ENCODE measurements at places on chromosomes 12 and 14. TPM values are rescaled to one million over a fixed set of nuclear protein-coding genes. Genes with fewer than 3 reads are reported as not detected.

DNA sequence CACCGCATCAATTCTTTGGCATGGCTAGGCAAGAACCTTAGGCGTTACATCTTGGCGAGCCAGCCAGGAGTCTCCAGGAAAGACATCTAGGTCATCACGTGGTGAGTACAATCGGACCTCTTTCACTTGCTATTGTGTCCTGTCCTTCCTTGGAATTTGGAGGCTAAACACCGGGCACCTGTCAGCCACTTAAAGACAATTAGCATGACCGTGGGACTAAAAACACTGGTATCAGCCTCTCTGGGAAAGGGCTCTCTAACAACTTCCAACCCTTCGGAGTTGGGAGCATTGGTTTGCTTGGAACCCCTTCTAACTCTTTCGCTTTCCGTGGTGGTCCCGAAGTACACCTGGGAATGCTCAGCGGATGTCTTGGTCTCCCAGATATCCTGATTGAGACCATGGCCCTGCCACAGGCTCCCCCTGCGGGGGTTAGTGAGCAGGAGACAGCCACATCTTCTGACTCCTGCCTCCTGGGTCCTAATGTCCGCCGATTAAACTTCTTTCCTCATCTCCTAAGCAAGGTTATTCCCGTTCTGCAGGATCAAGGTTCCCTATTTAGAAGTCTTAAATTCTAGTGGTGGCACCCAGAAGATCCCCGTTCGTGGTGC lies 971.7 kb downstream of the FSCB start:
- no peak for DNase-seq

DNA sequence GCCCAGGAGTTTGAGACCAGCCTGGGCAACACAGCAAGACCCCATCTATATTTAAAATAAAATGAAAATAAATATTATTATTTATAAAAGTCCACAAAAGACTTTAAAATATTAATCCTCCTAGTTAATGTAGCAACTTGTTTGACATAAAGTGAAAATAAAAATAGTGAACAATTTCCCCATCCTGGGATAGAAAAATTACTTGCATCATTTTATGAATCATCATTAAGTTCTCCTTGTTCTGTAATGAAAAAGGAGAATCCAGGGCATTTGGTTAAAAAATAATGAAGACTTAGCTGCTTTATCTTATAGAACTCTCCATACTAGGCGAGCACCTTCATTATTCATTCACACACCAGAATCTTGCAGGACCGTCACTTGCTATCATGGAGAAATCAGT lies 66.1 kb downstream of the ELK3 start:
- no peak for DNase-seq

DNA sequence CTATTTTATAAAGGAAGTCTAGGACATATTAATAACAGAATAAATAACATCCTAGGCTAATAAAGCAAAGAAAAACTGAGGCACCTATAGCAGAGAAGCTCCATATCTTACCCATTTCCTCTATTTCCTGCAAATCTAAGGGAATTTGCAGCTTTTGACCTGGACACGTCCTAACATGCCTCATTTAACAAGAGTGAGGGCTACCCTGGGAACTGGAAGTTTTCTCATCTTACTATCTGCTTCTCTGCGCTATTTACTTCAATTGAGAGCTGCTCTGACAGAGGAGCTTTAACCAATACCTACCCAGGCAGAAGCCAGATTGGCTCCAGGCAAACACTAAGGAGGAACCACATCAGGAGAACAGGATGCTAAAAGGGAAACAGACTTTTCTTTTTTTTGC lies 5.7 kb downstream of the YBX3 start:
- peak; percentile 12 for DNase-seq

DNA sequence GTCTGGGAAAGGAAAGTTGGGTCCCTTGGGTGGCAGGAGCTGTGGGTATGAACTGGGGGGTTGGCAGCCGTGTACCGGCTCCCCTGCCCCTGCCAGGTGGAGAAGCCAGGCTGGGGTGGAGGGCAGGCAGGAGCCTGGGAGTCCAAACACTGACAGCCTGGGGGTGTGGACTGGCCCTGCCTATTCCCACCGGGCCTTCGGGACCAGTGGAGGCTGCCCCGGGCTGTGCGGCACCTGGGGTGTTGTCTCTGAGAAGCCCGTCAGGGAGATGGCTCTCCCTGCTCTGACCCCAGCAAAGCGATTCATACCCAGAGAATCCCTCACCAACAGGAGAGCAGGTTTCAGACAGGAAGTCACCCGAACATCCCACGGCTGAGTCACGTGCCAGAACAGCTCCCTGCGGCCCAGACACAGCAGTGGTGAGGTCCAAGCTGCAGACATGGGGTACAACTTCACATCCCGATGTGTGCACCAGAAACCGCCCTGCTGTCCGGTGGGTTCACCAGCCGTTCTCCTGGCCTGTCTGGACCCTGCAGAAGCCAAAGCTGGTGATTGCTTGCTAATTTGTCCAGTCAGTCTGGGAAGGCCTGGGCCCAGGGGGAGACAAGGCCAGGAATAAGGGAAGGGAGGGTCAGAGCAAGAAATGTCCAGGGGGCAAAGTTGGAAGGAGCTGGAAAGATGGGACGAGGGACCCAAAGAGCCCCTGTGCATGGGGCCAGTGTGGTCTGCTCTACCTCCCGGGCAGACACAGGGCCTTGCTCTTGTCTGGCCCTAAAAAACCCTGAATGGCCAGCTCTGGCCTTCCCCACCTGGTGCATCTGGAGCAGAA lies 2.1 kb upstream of the GPR132 start:
- no peak for DNase-seq

GRCh38 chr12:10873378-10873777 lies 10.7 kb downstream of the PRH1 start:
- DNase-seq, result peak; percentile 30

- DNase-seq, result peak; percentile 36
Observed at GRCh38 chr14:70192915-70193314, 4.2 kb upstream of the SLC8A3 start.

DNA sequence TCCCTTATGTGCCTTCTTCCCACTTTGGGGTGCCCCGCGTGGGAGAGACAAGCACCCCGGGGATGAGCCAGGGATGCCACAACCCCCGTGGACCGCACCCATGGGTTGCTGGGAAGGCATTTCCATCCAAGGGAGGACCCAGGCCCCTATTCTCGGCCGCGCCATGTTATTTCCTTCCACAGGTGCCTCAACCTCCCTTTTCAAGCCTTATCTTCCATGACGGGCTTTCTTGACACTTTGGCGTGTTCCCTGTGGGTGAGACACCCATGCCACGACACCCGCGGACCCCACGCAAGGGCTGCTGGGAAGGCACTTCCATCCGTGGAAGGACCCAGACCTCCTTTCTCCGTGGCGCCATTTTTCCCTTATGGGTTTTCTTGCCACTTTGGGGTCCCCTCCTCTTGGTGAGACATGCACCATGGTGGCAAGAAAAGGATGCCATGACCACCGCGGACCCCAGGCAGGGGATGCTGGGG lies 269.2 kb downstream of the ALG10 start:
- DNase-seq, result no peak

- DNase-seq, result no peak
Observed at GRCh38 chr14:20742132-20742531, 3.6 kb upstream of the EDDM3A start.

The GAPDH gene
- polyA plus RNA-seq, result 6,140 TPM

DNA sequence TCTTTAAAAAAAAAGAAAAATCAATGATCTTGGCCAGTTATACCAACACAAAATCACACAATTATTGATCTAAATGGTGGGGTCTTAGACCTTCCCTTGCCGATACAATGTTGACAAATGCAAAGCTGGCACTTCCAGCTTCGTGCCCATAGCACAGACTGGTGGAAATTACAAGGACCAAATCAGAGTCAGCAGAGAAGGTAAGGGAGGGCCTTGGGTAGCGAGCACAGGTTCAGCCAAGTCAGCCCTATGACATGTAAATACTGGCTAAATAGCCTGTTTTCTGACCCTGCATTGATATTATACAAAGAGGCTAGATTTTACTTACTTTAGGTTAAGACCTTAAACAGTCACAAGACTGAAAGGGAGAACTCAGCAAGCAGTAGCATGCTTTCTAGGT lies 30.3 kb upstream of the WDR89 start:
- DNase-seq, result no peak

DNA sequence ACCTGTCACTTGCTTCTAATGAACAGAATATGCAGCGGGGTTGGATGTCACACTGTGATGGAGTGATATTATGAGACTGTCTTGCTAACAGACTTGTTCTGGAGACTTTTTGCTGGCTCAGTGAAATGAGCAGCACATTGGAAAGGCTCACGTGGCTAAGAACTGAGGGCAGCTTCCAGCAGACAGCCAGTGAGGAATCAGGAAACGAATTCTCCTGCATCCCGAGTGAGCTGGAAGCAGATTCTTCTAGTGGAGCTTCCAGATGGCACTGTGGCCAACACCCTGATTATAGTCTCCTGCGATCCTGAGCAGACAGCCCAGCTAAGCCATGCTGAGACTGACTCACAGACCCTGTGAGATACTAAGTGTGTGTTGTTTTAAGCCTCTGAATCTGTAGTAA lies 16.1 kb upstream of the TSPAN9 start:
- no peak for DNase-seq

GRCh38 chr12:52892974-52893373 lies 11.9 kb downstream of the KRT8 start:
- DNase-seq, result no peak

- DNase-seq, result no peak
Observed at GRCh38 chr14:100096656-100097055, 31.4 kb downstream of the EVL start.

- no peak for DNase-seq
Observed at GRCh38 chr12:83505586-83505985, 818.9 kb downstream of the TMTC2 start.

GRCh38 chr14:87877877-87878276 lies 115.1 kb downstream of the GALC start:
- no peak for DNase-seq

The EIF2B2 gene
- polyA plus RNA-seq, result 36.4 TPM

DNA sequence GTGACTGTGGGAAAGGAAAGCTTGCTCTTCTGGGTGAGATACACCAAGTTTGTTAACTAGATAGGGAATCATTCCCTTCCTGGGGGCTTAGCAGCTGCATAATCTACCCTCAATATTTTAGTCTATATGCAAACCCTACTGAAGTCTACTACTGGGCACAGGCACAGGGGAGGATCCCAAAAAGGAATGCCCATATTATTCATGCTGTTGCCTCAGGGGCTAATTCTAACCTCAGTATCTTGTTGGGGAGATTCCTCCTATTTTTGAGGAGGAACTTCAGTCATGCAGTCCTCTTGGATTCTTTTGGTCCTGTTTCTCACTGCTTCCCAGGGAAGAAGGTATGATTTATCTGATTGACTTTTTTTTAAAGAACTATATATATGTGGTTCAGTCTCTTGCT lies 58.9 kb upstream of the ANKS1B start:
- no peak for DNase-seq

DNA sequence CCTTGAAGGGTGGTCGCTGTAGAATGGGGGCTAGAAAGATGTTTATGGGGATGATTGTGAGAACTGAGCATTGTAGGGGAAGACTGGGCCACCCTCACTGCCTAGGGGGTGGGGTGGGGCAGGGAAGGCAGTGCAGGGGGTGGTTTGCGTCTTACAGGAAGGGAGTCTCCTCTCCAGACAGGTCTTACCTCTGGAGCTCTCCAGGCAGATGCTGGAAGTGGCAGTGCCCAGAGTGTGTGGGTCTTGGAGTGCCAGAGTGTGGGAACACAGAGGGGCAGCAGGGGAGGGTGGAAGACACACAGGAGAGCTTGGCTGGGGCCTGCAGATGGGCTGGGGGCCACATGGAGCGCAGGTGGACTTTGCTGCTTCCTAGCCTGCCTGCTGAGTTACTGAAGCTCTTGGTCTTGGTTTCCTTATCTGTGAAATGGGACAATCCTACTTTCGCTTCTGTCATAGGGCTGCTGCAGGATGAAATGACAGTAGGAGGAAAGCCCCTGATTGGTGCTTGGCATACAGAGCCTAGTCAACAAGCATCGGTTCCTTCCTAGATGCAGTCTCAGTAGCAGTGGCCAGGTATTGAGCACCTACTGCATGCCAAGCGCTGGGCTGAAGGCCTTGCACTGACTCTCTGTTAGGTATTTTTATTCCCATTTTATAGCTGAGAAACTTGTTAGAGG lies 118.3 kb downstream of the SLC25A47 start:
- DNase-seq, result no peak

- DNase-seq, result no peak
Observed at GRCh38 chr12:46158501-46158900, 110.3 kb downstream of the SLC38A1 start.

- DNase-seq, result no peak
Observed at GRCh38 chr12:112870267-112870980, 36.3 kb upstream of the OAS1 start.

The SIRT4 gene
- polyA plus RNA-seq, result 3.0 TPM

The RAPGEF3 gene
- 2.3 TPM for polyA plus RNA-seq
